SW 1271 (cell line): ENCODE measurements at places on chromosomes 11 and 22.

DNA sequence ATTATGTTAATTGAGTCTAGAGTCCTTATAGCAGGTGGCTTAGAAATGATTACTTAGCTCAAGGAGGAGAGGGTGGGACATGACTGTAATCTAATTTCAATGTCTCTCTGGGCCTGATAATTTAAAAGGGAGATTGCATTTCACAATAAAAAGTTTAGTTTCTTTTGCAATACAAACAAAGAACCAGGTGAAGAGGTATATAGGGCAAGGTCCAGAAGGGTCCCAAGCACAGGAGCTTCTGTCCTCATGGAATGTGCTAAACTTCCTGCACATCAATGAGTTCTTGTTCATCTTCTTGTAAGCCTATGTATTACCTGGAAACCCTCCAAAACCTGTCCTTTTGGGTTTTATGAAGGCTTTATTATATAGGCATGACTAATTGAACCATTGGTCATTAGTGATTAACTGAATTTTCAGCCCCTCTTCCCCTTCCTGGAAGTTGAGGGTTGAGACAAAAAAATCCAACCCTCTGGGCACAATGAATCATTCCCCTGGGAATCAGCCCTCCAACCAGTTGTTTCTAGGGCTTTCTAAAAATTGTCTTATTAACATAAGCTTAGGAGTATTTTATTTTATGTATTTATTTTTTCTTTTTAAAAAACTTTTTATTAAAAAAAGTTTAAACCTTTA lies 37.6 kb downstream of the MS4A2 start:
- DNase-seq, result no peak

GRCh38 chr11:103222806-103223205 lies 113.6 kb downstream of the DYNC2H1 start:
- DNase-seq, result no peak

GRCh38 chr11:2990617-2991451 lies 1.3 kb downstream of the NAP1L4 start:
- peak; percentile 21 for DNase-seq

DNA sequence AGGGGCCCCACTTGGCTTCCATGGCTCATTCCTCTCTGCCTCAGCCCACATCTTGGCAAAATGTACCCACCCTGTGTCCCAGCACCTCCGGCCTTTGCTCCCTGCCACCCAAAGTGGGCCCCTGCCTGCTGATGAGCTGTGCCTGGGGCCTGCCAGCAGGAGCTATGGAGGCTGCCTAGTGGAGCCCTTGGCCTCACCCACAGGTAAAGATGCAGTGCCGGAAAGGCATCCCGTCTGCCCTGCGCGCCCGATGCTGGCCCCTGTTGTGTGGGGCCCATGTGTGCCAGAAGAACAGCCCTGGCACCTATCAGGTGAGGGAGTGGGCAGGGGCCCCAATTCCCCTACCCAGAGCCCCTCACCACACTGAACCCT lies 1.3 kb downstream of the TBC1D10C start:
- no peak for DNase-seq

GRCh38 chr11:35811783-35812182 lies 132.1 kb upstream of the LDLRAD3 start:
- DNase-seq, result no peak

- DNase-seq, result no peak
These were observed 18.3 kb upstream of the OR56A3 start for GRCh38 chr11:5923794-5924193.

DNA sequence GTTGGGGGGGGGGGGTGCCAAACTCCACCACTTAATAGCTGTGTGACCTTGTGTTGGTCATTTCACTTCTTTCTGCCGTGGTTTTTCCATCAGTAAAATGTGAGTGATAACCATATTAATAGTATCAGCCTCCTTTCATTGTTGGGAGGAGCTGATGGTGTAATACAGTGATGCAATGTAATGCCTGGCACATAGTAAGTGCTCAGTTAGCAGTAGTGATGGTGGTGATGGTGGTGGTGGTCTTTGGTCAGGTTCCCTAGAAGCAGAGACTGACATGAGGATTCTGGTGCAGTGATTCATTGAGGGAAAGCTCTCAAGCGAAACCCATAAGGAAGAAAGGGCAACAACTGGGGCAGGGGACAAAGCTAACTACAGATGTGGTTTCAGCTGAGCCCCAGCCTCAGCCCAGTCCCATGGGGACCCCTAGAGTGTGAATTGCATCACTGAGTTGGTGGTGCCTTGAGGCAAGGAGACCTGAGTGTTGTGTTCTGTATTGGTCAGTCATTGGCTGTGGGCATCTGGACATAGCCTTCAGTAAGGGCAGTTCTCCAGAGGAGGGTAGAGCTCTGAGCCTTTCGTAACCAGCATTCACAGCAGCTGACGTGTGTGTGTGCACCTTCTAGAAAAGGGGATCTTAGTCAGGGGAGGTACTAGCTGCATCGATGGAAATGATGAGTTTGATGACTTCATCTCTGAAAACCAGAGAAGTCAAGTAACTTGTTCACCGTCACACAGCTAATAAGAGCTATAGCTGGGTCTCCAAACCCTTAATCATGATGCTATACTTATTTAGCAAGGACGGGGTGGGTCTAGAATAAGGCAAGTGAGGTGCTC lies 93.6 kb upstream of the CRYBB3 start:
- DNase-seq, result no peak

DNA sequence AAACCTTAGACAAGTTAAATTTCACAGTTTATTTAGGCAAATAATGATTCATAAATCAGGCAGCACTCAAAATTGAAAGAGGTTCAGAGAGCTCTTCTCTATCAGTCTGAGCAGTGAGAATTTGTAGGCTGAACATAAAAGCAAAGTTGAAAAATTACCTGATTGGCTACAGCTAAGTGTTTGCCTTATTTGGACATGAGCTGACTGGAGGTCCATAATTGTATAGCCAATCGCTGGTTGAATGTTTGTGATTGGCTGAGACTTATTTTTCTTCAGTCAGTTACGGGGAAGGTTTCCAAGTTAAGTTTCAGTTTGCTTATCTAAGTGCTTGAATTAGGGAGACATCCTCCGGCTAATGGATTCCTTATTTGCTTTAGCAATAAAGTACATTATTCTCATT lies 527.5 kb downstream of the CNTN5 start:
- DNase-seq, result no peak

DNA sequence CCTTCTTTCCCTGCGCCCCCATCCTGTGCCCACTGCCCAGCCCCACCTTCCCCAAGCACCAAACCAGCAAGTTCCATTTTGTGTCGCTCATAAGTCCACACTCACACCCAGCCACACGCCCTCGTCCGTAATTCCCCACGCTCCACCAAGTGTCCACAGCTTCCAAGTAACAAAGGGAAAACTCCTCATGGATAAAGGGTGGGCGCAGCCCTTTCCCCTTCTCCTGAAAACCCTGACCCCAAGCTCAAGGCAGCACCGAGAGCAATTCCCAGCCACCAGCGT lies 458 bp downstream of the FXYD6 start:
- no peak for DNase-seq

- DNase-seq, result no peak
These were observed 431.8 kb upstream of the FAT3 start for GRCh38 chr11:91792779-91793262.

- DNase-seq, result no peak
These were observed 743.6 kb downstream of the ETS1 start for GRCh38 chr11:127843483-127844396.

DNA sequence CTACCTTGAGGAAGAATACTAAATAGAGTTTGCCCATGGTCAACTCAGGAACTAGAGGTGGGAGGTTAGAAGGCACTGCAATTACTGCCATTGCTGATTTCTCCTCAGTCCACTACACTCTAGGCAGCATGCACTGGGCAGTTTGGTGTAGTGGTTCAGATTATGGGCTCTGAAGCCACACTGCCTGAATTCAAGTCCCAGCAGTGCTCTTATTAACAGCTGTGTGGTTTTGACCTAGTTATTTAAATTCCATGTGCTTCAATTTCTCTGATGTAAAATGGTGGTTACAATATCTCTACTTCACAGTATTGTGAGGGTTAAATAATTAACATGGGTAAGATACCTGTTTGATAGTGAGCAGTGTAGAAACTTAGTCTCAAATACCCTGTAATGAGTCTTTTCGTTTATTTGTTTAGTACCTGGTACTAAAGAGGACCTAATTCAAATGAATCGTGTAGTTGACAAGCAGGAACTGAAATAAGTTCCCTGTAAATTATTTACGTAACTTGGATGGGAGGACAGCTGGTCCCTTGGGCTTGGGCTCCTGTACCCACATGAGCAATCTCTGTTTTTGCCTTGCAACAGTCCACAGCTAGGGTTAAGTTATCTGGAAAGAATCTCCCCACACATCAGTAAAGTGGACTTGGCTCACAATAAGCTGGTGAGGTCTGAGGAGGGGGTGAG lies 17.8 kb downstream of the PRR5L start:
- DNase-seq, result no peak
